ENCODE measurements at places on chromosomes 2 and 18.

- DNase-seq = no peak
Observed at GRCh38 chr2:95392730-95393455, 9.6 kb upstream of the FAHD2A start.

- DNase-seq = no peak
Observed at GRCh38 chr2:150732491-150732890, 245.0 kb upstream of the RND3 start.

DNA sequence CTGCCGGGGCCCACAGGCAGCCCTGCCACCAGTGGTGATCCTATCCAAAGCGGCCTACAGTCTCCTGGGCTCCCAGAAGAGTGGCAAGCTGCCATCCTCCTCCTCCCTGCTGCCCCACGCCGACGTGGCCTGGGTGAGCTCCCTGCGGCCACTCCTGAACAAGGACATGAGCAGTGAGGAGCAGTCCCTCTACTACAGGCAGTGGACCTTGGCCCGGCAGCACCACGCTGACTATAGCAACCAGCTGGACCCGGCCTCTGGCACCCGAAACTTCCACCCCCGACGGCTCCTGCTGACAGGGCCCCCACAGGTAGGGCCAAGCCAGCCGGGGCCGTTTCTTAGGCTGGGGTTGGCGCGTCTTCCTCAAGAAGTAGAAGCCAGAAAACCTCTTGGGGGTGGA, 100.5 kb downstream of the ESCO1 start:
- no peak for DNase-seq

- DNase-seq = no peak
Observed at GRCh38 chr2:105249181-105249580, 7.6 kb downstream of the GPR45 start.

DNA sequence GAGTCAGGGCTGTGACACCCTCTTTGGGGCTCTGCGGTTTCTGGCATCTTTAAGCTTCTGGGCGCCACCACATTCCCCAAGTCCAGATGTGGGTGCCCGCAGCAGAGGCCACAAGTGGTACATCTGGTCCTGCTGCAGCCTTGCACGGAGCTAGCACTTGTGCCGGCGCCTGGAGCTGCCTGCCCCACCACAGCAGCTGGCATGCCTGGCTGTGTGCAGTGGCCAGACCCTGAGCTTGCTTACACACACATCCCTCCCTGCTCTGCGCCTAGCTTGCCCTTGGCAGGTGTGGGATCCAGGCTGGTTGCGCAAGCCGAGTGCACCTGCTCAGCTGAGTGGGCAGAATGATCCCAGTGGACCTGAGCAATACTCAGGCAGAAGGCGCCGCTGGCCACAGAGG, 27.3 kb downstream of the SLC4A10 start:
- no peak for DNase-seq

GRCh38 chr18:35585608-35586007, 4.1 kb downstream of the GALNT1 start:
- no peak for DNase-seq

DNA sequence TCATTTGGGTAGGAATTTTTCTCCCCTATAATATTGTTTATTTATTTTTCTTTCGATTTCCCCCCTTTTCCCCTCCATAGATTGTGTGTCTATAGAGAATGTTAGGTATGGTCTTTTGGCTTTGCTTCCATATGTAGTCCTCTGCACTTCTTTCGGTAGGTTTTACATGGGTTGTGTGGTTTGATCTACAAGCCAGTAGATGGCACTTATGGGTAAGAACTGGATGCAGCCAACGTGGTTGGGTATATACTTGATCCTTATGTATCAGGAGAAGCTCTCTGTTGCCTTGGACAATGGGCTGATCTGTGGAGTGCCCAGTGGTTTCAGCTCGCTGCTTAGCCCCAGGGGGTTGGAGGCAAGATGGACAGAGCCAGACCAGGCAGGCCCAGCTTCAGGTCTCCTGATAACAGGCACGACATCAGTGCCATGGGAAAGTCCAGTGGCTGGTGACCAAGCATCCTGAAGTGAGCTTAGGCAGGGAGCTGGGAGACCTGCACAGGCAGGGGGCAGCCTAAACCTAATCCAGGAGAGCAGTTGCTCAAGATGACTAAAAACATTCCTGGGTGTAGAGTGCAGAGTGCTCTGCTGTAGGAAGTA, 488.3 kb downstream of the CCDC85A start:
- DNase-seq = no peak

GRCh38 chr2:102392942-102393341, 30.0 kb upstream of the IL18RAP start:
- no peak for DNase-seq

GRCh38 chr2:42032745-42033144, 15.1 kb upstream of the PKDCC start:
- DNase-seq = no peak

DNA sequence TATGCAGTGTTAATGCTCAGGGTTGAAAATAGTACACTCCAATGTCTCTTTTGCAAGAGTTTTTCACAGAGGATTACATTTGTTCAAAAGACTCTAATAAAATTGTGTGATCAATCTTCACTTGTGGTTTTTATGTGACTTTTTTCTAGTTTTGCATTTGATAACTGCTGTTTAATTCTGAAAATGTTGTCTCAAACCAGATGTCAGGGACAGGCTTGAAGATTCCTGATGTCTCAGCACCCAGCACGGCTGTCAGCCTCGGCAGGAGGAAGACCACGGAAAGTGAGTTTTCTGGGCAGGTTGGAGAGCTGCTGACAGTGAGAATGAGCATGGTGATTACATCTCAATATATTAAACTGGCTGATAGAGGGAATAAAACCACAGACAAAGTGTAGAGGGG, 9.1 kb downstream of the SOX11 start:
- DNase-seq = no peak

GRCh38 chr2:14235667-14236066, 396.9 kb upstream of the LRATD1 start:
- no peak for DNase-seq

DNA sequence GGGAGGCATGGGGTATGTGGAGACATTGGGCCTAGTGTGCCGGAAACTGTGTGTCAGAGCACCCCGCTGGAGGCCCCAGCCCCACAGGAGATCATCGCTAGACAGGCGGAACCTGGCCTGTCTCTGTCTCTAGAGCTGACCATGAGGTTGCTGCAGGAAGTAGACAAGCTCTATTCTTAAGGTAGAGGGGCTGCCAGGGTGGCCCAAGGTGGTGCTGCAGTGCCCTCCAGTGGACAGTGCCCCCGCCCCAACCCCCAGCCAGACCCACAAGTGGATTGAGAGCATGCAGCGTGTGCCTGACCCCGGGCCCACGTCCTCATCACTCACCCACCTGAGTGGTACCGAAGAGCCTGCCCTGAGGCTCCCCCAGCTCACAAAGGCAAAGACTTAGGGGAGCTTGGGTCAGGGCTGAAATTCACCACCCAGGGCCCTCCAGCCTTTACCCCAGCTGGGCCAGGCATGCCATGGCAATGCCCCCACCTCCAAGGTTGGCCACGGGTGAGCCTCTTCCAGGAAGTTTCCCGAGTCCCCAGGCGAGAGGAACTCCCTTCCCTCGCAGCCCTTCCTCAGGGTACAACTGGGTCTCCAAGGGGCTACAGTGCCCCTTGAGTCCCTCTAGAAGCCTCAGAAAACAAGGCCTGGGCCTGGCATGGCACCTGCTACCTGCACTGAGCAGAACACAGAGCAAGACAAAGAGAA, 155.0 kb downstream of the TTC32 start:
- no peak for DNase-seq

DNA sequence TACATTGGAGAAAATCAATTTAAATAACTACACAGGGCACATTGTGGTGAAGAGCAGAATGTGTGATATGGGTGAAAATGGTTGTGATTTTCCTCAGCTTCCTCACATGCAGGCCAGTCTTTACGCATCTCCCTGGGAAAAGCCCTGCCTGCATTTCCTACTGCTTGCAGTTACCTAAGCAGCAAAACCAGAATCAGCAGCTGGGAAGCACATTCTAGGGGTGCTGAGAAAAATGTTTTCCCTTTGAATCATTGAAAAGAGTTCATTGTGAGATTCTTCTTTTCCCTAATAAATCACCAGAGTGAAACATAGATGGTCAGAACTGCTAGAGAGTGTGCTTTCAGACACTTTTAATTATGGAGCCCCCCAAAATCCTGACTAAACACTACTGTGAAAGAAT, 656.0 kb downstream of the TDRD15 start:
- DNase-seq = no peak

GRCh38 chr2:12005886-12006681, 259.7 kb downstream of the LPIN1 start:
- DNase-seq = peak; percentile 53

DNA sequence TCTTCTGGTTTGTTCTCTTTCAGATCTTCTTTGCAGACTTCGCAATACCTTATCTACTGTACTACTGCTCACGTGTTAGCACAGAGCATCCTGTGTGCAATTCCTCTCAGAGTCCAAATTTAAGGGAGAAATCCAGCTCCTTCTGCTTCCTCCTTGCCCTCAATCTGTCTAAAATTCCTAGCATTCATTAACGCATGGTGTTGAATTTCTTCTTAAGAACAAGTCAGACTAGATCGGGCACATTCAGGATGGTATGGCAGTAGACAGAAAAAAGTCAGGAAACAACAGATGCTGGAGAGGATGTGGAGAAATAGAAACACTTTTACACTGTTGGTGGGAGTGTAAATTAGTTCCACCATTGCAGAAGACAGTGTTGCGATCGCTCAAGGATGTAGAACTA, 206.1 kb upstream of the CDH7 start:
- DNase-seq = no peak

- DNase-seq = no peak
Observed at GRCh38 chr2:119218478-119219064, 5.1 kb upstream of the STEAP3 start.

GRCh38 chr2:158413581-158413980, 43.0 kb downstream of the CCDC148 start:
- no peak for DNase-seq

DNA sequence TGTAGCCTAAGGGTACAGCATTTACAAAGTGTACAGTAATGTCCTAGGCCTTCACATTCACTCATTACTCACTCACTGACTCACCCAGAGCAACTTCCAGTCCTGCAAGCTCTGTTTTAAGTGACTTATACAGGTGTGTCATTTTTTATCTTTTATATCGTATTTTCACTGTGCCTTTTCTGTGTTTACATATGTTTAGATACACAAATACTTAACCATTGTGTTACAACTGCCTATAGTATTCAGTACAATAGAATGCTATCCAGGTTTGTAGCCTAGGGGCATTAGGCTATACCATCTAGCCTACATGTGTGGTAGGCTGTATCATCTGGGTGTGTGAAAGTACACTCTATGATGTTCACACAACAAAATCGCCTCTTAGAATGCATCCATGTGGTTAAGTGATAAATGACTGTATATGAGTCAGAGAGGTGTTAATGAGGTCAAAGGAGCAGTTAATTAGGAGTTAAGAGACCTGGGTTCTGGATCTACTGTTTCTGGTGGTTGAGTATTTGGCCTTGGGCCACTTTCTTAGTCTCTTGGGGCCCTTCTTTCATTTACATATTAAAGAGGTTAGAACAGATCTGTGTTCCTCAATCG, 149.1 kb downstream of the GREB1L start:
- DNase-seq = no peak

GRCh38 chr18:79756826-79757225, 40.9 kb upstream of the KCNG2 start:
- no peak for DNase-seq

- DNase-seq = no peak
Observed at GRCh38 chr2:40321822-40322221, 130.1 kb downstream of the SLC8A1 start.

GRCh38 chr2:11872948-11873269, 126.5 kb downstream of the LPIN1 start:
- DNase-seq = no peak

GRCh38 chr2:71006955-71007799, 12.5 kb upstream of the TEX261 start:
- DNase-seq = no peak

DNA sequence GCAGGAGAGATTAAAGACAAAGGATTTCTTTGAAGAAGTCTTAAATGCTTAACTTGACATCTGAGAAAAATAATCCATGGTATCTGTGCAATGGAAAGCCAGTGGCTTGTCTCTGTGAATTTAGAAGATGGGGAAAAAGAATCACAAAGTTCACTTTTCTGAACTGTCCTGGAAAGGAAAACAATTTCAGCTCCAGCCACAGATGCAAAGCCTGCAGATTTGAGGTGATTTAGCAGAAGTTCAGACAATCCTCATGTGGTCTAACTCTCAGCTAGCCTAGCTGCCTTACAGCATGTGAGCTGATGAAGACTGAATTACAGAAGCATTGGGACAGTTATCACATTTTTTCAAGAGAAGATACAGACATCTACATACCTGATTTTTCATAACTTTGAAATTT, 126.7 kb upstream of the ITGB6 start:
- DNase-seq = no peak

GRCh38 chr2:226771067-226771466, 28.6 kb downstream of the IRS1 start:
- DNase-seq = no peak

DNA sequence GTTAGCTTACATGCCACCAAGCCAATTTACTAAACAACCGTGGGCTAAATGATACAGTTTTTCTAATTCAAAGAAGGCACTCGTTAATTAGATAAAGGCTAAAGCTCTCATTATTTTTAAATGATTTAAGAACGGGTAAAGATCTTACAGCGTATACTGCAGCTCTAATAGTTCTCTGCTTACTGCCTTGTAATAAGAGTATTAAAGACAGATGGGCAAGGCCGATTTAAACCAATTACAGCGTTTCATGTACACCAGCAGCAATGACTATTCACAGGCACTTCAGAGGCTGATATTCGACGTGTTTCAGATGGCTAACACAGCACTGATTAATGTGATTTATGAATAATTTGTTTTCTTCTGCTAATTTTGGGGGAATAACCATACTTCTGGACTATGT, 259.3 kb downstream of the ZNF407 start:
- no peak for DNase-seq

DNA sequence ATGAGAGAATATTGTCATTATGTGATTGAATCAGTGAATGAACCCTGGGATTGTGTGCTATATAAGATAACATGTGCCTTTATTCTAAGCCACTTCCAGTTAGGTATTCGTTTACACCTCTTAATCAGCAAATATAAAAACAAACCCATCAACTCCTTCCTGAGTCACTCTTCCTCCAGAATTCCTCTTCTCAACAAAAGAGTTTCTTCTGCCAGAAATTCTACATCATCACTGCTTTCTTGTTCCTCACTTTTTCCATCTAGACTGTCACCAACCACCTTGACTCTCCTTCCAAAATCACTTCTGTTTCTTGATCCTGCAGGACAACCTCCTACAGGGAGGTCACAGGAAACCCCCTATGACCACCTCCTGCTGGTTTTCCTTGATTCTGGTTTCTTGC, 261.4 kb downstream of the CYP26B1 start:
- DNase-seq = no peak

GRCh38 chr18:80250740-80251364, 3.5 kb upstream of the PARD6G start:
- no peak for DNase-seq

GRCh38 chr2:16268301-16269000, 328.1 kb downstream of the MYCN start:
- DNase-seq = no peak

DNA sequence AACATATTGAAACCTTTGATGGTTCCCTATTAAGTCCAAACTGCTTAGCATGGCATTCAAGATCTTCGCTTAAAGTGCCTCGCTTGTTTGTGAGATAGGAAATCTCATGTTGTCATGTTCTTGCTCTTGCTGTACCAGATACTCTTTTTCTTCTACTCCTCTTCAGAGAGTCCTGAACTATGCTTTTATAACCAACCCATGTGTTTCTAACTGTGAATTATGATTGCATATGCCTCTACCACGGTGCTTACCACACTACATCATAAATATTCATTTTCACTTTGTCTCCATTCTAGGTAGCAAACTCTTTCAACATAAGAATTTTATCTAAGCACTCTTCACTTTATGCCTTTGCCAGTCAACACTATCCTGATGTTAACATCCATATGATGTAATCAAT, 23.6 kb downstream of the STAT4 start:
- DNase-seq = no peak

Measured in activated CD8-positive, alpha-beta memory T cell treated with anti-CD3 and anti-CD28 coated beads for 4 hours (primary cell).